ENCODE measurements at places on chromosomes 2 and 18.
A peak's percentile ranks its signal among the peaks of the same experiment; 100 is the strongest.

DNA sequence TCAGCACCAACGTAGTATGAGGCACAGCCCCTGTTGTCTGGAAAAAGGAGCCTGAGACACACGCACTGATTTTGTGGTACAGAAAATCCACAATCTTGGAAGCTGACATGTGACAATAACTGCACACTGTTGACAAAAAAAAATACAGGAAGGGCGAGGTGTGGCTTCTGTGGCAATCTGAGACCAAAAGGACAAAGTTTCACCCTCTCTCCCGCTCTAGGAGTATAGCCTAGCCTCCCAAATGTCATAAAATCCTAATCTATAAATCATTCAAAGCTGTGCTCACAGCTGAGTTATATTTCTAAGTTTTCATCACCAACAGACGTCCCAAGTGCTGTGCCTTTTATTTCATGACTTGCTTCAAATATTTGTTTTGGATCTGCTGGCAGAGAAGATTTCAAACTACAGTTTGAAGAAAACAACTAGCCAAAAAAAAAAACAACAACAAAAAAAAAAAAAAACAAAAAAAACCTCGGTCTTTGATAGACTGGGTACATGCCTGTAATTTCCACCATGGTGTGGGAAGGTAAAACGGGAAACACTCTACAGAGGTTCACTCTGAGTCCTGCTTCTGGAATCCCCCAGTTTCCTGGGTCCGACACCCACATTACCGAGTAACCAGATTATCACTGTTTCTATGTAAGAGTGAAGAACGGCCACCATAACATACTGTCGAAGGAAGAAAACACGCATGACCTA is 61.0 kb downstream of the C2orf76 start:
- H3K4me1 ChIP-seq = no peaks in the 10 kb centered on the region
- no peak overlapping the region for H3K27ac ChIP-seq
- no peak for DNase-seq

GRCh38 chr2:107137706-107138105 is 251.7 kb upstream of the ST6GAL2 start:
- H3K27ac ChIP-seq = no peak overlapping the region
- DNase-seq = no peak
- no peak overlapping the region for H3K4me3 ChIP-seq
- H3K4me1 ChIP-seq = no peaks in the 10 kb centered on the region
- no peaks in the 10 kb centered on the region for H3K27me3 ChIP-seq

- no peaks in the 10 kb centered on the region for H3K27me3 ChIP-seq
- no peaks in the 10 kb centered on the region for H3K4me1 ChIP-seq
- H3K36me3 ChIP-seq = no peaks in the 10 kb centered on the region
- no peak for DNase-seq
These were observed 540.1 kb downstream of the CMPK2 start for GRCh38 chr2:6325616-6326015.

DNA sequence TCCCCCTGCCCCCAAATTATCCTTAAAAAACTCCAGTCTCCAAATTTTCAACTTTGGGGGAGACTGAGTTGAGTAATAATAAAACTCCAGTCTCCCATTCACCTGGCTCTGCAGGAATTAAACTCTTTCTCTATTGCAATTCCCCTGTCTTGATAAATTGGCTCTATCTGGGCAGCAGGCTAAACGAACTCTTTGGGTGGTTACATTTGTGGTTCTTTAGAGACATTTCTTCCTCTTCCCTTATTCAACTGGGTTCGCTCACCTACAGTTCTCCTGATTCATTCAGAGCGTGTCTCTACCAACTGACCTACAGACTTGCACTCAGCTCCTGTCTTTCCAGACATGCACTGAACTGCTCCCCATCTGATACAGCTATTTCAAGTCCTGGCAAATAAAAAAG is 17.1 kb upstream of the SOCS6 start:
- peaks cover 2% of the 10 kb centered on the region for H3K27me3 ChIP-seq
- DNase-seq = no peak
- no peak overlapping the region for H3K27ac ChIP-seq
- no peak overlapping the region for H3K4me3 ChIP-seq
- no peaks in the 10 kb centered on the region for H3K4me1 ChIP-seq

DNA sequence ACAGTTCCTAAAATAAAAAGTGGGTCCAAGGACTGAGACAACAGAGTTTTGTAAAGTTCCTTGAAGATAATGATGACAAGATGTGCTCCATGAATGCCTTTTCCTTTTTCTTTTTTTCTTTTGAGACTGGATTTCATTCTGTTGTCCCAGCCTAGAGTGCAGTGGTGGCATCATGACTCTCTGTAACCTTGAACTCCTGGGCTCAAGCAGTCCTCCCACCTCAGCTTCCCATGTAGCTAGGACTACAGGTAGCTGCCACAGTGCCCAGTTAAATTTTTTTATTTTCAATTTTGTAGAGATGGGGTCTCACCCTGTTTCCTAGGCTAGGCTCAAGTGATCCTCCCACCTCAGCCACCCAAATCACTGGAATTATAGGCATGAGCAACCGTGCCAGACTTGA is 16.1 kb upstream of the TTC27 start:
- no peak overlapping the region for H3K4me3 ChIP-seq
- H3K27ac ChIP-seq = no peak overlapping the region
- H3K27me3 ChIP-seq = no peaks in the 10 kb centered on the region
- no peaks in the 10 kb centered on the region for H3K4me1 ChIP-seq
- no peak for DNase-seq

- no peak for DNase-seq
- H3K4me1 ChIP-seq = no peaks in the 10 kb centered on the region
- H3K27ac ChIP-seq = no peak overlapping the region
- H3K36me3 ChIP-seq = no peaks in the 10 kb centered on the region
- H3K27me3 ChIP-seq = no peaks in the 10 kb centered on the region
These were observed 217.9 kb upstream of the PID1 start for GRCh38 chr2:229489016-229489415.

DNA sequence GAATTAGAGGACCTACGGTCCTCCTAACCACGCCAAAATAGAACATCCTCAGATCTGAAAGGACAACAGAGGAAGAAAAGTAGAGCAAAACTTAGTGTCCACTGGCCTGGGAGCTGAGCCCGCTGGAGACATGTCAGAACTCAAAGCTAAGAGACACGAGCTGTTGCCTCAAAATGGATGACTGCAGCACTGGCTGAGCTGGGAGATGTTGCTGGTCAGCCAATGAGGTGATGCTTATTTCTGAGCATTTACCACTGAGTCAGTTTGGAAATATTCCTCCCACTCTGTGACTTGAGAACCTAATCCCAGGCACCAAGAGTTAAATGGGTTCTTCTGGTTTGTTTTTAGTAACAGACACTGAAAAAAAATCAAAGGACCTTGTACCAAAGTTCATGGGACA is 32.6 kb downstream of the FBXO15 start:
- peaks cover 3% of the 10 kb centered on the region for H3K27me3 ChIP-seq
- peaks cover 3% of the 10 kb centered on the region for H3K36me3 ChIP-seq
- no peak overlapping the region for H3K27ac ChIP-seq
- no peak overlapping the region for H3K4me3 ChIP-seq
- DNase-seq = no peak
- peaks cover 17% of the 10 kb centered on the region for H3K4me1 ChIP-seq

- peak; percentile 54 for DNase-seq
- H3K4me3 ChIP-seq = no peak overlapping the region
- peak overlapping the region; percentile 86 for H3K27ac ChIP-seq
- no peaks in the 10 kb centered on the region for H3K27me3 ChIP-seq
These were observed 26.3 kb downstream of the MRPL35 start for GRCh38 chr2:86225581-86225980.

DNA sequence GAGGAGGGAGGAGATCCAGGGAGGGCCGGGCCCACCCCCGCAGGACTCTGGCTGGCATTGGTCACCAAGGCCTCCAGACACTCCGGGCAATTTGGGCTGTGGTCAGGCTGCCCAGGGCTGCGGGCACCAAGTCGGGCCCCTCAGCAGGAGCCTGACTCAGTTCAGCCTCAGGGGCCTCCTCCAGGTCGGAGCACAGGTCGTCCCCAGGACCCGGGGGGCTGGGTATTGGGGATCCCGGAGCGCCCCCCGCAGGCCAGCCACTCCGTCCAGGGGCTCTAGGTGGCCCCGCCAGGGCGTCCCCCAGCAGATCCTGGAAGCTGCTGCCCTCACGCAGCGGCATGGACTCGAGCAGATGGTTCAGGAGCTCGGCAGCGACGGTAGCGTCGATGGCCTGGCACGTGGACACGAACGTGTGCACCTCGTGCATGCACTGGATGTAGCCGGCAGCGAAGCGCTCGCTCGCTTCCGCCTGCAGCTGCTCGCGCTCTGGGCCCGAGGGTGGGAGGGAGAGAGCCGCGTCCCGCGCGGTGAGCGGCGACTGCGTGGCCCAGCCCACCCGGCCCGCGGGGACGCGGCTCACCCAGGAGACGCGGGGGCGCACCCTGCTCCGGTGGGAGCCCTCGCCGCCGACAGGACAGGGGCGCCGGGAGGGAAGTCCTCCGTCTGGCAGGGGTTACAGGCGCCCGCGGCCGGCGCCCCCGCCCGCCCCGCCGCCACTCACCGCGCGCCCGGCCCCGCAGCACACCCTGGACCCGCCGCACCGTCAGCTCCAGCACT is 884 bp downstream of the HES6 start:
- H3K4me1 ChIP-seq = no peaks in the 10 kb centered on the region
- DNase-seq = peak; percentile 34
- H3K36me3 ChIP-seq = peaks cover under 1% of the 10 kb centered on the region
- peak overlapping the region; percentile 40 for H3K4me3 ChIP-seq

GRCh38 chr2:108637304-108637669 is 82.0 kb upstream of the RANBP2 start:
- no peak for DNase-seq
- peaks cover 23% of the 10 kb centered on the region for H3K36me3 ChIP-seq
- H3K4me3 ChIP-seq = no peak overlapping the region
- H3K27ac ChIP-seq = peak overlapping the region; percentile 67
- peaks cover 77% of the 10 kb centered on the region for H3K4me1 ChIP-seq

GRCh38 chr2:14306268-14306861 is 326.2 kb upstream of the LRATD1 start:
- H3K27me3 ChIP-seq = no peaks in the 10 kb centered on the region
- H3K36me3 ChIP-seq = no peaks in the 10 kb centered on the region
- DNase-seq = no peak
- H3K27ac ChIP-seq = no peak overlapping the region
- no peaks in the 10 kb centered on the region for H3K4me1 ChIP-seq
- no peak overlapping the region for H3K4me3 ChIP-seq

GRCh38 chr2:766255-766654 is 89.0 kb upstream of the TMEM18 start:
- H3K27ac ChIP-seq = no peak overlapping the region
- peaks cover 5% of the 10 kb centered on the region for H3K27me3 ChIP-seq
- peaks cover 8% of the 10 kb centered on the region for H3K4me1 ChIP-seq

GRCh38 chr2:238906936-238907716 is 59.2 kb downstream of the TWIST2 start:
- H3K27ac ChIP-seq = no peak overlapping the region
- H3K27me3 ChIP-seq = no peaks in the 10 kb centered on the region
- DNase-seq = no peak
- no peaks in the 10 kb centered on the region for H3K36me3 ChIP-seq
- no peak overlapping the region for H3K4me3 ChIP-seq

DNA sequence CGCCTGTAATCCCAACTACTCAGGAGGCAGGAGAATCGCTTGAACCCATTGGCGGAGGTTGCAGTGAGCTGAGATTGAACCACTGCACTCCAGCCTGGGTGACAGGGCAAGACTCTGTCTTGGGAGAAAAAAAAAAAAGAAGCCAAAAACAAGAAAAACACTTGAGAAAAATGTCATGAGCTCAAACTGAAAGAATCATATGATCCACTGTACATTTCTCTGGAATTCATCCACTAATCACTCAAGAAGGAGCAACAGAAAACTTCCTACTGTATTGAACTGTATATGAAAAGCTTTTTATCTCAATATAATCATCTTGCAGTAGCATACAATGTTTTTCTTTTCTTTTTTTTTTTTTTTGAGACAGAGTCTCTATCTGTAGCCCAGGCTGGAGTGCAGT is 40.4 kb downstream of the EPG5 start:
- H3K27ac ChIP-seq = no peak overlapping the region
- H3K27me3 ChIP-seq = no peaks in the 10 kb centered on the region
- DNase-seq = no peak
- no peak overlapping the region for H3K4me3 ChIP-seq

GRCh38 chr2:173874003-173874893 is 90.9 kb downstream of the SP3 start:
- no peak overlapping the region for H3K4me3 ChIP-seq
- no peak for DNase-seq
- no peaks in the 10 kb centered on the region for H3K4me1 ChIP-seq
- no peaks in the 10 kb centered on the region for H3K36me3 ChIP-seq
- H3K27ac ChIP-seq = no peak overlapping the region
- peaks cover 8% of the 10 kb centered on the region for H3K27me3 ChIP-seq

- no peak for DNase-seq
- no peaks in the 10 kb centered on the region for H3K36me3 ChIP-seq
- no peaks in the 10 kb centered on the region for H3K4me1 ChIP-seq
- H3K27ac ChIP-seq = no peak overlapping the region
These were observed 147.8 kb downstream of the TMEM18 start for GRCh38 chr2:529424-529823.

DNA sequence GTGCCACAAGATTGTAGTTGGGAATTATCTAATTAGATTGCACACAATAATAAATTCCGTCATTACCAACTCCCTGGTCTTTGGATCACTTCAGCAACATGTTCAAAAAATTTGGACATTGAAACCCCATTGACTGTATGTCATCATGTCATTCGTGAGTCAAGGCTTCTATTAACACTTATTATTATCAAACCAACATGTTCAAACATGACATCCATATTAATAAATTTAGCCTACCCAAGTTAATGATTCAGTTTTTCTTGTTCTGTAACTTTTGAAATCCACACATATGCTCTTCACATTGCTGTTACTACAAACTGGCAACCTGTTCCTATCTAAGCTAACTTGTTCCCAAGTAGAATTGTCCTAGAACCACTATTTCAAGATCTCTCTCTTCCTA is 1142.7 kb upstream of the SLC39A10 start:
- no peaks in the 10 kb centered on the region for H3K4me1 ChIP-seq
- H3K4me3 ChIP-seq = no peak overlapping the region
- H3K36me3 ChIP-seq = no peaks in the 10 kb centered on the region
- DNase-seq = no peak
- H3K27ac ChIP-seq = no peak overlapping the region

DNA sequence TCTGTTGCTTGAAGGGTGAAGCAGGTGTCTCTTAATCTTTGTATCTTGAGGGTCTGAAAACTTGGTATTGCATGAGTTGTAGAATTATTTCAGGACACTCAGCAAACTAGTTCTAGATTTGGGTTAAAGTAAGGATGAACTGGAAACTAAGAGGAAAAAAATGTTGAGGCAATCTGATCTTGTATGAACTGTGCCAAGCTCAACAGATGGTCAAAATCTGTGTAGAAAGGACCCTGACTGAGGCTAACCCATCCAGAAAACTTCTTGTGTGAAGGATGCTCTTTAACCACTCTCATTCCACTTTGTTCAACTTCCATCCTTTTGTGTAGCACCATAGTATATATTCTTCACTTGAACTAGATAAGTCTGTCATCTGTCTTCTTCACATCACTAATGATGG is 861.7 kb downstream of the SLC4A3 start:
- H3K27ac ChIP-seq = no peak overlapping the region
- H3K4me1 ChIP-seq = no peaks in the 10 kb centered on the region
- no peaks in the 10 kb centered on the region for H3K36me3 ChIP-seq
